ENCODE measurements at places on chromosomes 3 and 15. TPM values are rescaled to one million over a fixed set of nuclear protein-coding genes. Genes with fewer than 3 reads are reported as not detected.

DNA sequence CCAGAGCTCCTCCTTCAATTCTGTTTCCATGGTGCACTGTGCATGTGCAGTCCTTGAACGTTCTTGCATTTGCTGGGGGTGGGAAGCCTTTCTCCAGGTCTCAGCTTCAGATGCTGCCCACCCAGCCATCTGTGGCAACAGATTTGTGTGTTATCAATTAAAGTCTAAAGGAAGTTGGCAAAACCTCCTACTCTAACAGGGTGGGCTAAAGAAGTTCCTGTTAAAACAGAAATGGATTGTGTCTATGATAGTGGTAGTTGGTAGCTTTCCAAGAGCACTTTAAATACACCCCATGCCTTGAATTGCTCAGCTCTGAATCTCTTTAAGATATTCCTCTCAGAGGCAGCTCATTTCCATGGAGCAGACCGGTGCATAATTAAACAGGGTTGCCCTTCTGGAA is 488.0 kb upstream of the SUCLG2 start:
- DNase-seq: no peak

DNA sequence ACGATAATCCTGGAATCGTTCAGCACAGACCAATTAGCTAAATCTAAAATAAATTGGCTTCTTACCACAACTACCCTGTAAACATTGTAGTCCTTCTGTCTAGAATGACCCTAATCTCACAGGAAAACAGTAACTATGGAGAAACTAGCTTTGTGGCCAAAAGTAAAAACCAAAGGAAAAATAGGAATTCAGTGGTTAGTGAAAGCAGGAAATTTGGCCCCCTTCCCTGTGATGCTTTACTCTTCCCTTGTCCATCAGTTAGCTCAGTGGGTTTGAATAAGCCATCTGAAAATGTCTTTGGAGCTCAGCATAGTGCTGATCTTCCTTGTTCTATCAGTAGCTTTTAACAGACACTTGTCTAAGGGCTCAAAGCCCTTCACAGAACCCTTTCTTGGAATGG is 1.6 kb downstream of the NMD3 start:
- DNase-seq: no peak

DNA sequence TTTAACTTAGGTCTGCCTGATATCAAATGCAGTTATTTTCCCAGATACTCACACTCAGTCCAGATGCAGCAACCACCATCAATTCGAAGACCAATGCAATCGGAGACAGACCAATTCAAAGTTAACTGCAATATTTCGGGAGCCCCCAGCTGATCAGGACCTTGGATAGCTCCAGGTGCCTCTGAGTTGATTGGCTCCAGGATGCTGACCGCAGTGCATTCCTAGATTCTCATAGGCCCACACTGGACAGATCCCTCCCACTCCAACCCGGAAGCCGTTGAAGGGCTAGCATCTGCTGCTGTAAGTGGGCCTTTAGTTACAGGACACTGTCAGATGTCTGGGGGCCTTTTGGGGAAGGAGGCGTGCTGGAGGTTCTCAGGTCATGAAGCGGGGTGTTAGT is 89.5 kb upstream of the ATP2B2 start:
- peak; percentile 62 for DNase-seq

SKOR1 gene
- total RNA-seq: 0.81 TPM

- DNase-seq: no peak
These were observed 262.2 kb downstream of the MEX3B start for GRCh38 chr15:81783586-81783985.

DNA sequence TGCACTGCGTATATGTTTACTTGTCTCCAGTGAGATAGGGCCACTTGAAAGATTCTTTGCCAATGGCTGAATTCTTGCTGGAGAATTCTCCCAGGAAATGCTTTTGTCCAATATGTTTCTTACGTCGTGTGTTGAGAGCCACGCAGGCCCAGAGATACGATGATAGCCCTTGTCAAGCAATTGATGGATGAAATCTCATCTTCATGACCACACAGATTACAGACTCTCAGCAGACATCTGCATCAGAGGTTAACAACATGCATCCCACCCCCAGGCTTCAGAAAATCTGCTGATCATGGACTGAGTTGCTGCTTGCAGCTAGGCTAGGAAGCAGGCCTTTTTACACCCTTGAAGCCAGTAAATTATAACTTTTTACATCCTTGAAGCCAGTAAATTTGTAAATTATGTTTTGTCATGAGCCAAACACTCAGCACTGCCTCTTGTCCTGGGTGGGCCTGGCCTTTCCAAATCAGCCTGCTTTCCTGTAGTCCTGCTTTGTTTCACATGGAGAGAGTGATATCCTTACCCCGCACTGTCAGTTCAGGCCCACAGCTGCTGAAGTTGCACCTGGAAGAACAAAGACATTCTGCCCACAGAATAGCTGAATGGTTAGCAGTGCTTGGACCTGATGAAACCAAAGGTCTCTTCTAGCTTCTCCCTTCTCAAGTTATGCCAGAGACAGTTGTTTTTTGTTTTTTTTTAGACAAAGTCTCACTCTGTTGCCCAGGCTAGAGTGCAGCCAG is 84.4 kb downstream of the GPR156 start:
- DNase-seq: no peak

CYB561D2 gene
- 9.5 TPM for total RNA-seq

TMIE gene
- total RNA-seq: 0.74 TPM

DNA sequence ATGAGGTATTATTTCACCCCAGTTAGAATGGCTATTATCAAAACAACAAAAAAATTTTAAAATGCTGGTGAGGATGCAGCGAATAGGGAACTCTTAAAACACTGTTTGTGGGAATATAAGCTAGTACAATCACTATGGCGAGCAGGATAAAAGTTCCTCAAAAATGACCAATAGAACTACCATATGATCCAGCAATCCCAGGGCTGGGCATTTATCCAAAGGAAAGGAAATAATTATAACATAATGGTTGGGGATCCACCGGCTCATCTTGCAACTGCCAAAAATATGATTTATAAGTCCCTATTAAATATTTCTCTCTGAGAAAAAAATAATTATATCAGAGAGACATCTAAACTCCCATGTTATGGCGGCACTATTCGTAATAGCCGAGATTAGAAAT is 127.6 kb upstream of the MME start:
- no peak for DNase-seq

RASL12 gene
- total RNA-seq: 0.25 TPM

DNA sequence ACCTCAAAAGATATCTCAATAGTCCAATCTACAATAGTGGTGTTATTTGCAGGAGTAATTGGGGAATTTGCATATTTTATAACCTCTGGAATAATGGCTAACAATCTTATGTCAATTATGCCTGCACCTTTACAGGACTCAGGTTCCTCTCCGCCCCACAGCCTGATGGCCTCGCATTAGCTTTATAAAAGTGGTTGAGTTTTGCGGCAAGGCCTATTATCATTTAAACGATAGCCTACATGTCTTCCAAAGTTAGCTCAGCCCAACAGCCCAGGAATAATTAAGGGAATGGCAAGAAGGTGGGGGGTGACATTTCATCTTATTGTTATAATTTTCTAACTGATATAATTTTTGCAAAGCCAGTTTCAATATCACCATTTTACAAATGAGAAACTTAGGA is 97.3 kb downstream of the RTP4 start:
- no peak for DNase-seq

DGKG gene
- 4.8 TPM for total RNA-seq

DNA sequence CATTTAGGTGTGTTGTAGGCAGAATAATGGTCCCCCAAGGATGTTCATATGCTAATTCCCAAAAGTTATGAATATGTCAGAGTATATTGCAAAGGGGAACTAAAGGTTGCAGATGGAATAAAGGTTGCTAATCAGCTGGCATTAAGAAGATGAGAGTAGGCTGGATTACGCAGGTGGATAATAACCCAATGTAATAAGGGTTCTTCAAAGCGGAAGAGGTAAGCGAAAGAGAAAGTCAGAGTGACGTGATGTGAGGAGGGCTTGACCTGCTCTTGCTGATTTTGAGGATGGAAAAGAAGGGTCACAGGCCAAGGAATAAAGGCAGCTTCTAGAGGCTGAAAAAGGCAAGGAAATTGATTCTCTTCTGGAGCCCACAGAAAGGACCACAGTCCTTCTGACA is 104.0 kb downstream of the STRIT1 start:
- DNase-seq: no peak

DNA sequence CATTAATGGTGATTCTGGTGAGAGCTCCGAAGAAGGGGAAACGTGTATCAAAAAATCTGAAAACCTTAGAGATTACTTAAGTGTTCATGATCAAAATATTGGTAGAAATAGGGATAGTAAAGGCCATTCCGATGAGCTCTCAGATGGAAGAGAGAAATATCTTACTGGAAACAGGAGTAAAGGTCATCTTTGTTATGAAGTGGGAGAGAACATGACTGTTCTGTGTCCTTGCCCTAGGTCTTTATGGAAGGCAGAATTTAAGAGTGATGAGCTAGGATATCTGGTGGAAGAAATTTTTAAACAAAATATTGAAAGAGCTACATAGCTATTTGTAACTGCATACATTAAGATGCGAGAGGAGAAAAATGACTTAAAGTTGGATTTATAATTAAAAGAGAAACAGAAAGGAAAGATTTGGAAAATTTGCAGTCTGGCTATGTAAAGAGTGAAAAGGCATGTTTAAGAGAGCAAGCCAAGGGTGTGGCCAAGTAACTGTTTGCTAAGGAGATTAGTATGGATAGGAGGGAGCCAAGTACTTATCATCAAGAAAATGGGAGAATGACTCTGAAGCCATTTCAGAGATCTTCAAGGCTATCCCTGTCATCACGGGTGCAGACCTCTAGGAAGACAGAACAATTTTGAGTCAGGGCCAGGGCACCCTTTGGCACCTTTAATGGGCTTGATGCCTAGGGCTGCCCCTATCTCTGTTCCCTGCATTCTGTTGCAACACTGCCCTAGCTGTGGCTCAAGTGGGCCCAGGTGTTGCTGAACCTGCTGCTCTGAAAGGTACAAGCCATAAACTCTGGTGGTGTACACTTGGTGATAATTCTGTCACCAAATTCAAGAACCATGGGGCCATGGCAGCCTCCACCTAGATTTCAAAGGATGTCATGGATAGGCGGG is 27.3 kb downstream of the SLMAP start:
- DNase-seq: no peak

- no peak for DNase-seq
These were observed 70.1 kb downstream of the HERC1 start for GRCh38 chr15:63763476-63764123.

Measured in HCT116 (cell line).